Upper lobe of right lung (tissue), 1 donor: ENCODE measurements at places on chromosomes 11 and 22. TPM values are rescaled to one million over a fixed set of nuclear protein-coding genes. Genes with fewer than 3 reads are reported as not detected.

Gene PPME1
- total RNA-seq, result 32.0 TPM

Gene RASL10A
- total RNA-seq, result 0.72 TPM

Gene LMO1
- not detected for total RNA-seq

Gene PIWIL4
- total RNA-seq, result 2.9 TPM

Gene GGTLC2
- 6.5 TPM for total RNA-seq

Gene ANO9
- total RNA-seq, result 22.4 TPM

Gene TPBGL
- 0.64 TPM for total RNA-seq

Gene DRICH1
- 0.96 TPM for total RNA-seq

DNA sequence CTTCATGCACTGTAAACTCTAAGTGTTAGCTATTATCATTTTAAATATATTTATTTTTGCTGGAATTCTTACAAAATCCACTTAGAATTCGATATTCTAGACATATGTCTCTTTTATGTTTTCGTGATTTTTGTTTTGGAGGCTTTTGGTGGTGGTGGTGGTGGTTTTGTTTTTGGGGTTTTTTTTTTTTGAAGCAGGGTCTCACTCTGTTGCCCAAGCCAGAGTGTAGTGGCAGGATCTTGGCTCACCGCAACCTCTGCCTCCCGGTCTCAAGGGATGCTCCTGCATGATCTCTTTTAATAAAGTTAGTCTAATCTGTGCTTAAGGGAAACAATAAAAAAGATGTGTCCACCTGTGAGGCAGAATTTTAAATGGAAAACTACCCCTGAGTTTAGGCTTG lies 117.7 kb downstream of the MRTFA start:
- no peaks in the 10 kb centered on the region for H3K36me3 ChIP-seq
- H3K27me3 ChIP-seq, result no peaks in the 10 kb centered on the region
- no peak overlapping the region for H3K4me3 ChIP-seq
- no peak overlapping the region for H3K27ac ChIP-seq
- peaks cover 1% of the 10 kb centered on the region for H3K4me1 ChIP-seq

GRCh38 chr11:133835593-133836548 lies 9.4 kb downstream of the SPATA19 start:
- H3K4me1 ChIP-seq, result no peaks in the 10 kb centered on the region
- no peak overlapping the region for H3K4me3 ChIP-seq
- no peak overlapping the region for H3K27ac ChIP-seq

DNA sequence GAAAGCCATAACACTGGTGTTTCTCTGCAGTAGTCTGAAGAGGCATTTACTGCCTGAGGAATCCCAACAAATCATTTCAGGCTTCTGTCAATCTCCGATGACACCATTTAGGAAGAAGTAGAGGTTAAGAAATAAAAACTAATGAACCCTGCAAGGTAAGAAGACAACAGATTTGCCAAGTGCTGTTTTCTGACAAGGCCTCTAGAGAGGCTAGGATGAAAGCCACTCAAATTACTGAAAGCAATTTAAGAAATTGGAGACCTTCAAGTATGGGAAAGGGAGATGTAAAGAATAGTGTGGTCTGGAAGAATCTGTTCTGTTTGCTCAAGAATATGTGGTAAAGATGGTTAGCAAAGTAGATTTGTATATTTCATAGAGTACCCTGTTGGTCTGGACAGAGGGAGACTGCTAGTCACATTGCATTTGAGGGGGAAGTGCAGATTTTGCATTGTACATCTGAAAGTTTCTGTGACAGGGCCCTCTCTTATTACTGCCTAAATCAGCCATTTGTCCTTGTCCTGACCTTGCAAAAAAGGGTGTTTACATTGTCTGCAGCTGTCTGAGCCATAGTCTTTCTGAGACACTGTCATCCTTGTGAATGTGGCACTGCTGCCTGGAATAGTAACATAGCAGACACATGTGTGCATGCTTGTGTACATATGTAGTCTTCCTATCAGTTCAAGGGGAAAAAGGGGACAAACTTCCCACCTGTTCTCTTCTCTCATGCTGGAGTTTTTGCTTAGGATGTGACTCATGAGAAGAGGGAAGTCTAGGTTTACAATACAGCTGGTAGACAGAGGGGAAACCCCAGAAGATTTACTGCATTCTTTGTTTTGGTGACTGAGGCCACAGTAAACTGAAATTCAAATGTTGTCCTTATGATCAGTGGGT lies 640.2 kb upstream of the KIRREL3 start:
- no peaks in the 10 kb centered on the region for H3K36me3 ChIP-seq
- H3K27me3 ChIP-seq, result no peaks in the 10 kb centered on the region
- no peaks in the 10 kb centered on the region for H3K4me1 ChIP-seq
- H3K27ac ChIP-seq, result no peak overlapping the region
- no peak for DNase-seq

DNA sequence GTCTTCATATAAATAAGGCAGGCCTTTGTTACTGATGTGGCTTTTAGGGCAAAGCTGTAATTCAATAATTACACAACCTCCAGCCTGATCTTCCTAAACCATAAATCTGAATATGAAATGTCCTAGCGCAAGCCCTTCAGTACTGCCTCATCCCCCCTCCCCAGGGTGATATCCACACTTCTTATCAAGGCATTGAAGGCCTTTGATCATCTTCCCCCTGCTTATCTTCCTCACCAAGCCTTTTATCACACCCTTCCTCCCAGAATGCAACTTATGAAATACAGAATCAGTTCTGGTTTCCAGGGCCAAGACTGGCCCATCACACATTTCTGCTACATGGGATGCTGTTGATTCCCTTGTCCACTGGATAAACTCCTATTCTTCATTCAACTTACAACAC lies 12.1 kb downstream of the SPON1 start:
- no peak overlapping the region for H3K4me3 ChIP-seq
- DNase-seq, result no peak
- no peak overlapping the region for H3K27ac ChIP-seq
- no peaks in the 10 kb centered on the region for H3K27me3 ChIP-seq
- H3K4me1 ChIP-seq, result peaks cover 11% of the 10 kb centered on the region

DNA sequence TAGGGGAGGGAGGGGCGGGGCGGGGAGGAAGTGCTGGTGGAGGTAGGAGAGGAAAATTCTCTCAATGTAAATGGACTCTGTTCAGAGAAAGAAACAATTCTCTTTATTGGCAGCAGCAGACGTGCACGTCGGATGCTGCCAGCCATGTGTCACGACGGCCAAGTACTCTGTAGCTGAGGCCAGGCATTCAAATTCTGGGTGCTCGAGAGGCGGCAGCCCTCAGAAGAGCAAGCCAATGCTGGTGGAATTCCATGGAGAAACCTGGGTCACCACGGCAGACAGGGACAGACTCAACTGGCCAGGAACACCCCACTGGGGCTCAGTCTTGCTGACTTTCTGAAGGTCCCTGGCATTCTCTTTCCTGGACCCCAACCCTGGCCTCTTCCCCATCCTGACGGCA lies 90.8 kb downstream of the ABTB2 start:
- DNase-seq, result no peak
- no peaks in the 10 kb centered on the region for H3K36me3 ChIP-seq
- no peak overlapping the region for H3K4me3 ChIP-seq
- H3K4me1 ChIP-seq, result peaks cover 5% of the 10 kb centered on the region
- H3K27ac ChIP-seq, result no peak overlapping the region
- no peaks in the 10 kb centered on the region for H3K27me3 ChIP-seq

DNA sequence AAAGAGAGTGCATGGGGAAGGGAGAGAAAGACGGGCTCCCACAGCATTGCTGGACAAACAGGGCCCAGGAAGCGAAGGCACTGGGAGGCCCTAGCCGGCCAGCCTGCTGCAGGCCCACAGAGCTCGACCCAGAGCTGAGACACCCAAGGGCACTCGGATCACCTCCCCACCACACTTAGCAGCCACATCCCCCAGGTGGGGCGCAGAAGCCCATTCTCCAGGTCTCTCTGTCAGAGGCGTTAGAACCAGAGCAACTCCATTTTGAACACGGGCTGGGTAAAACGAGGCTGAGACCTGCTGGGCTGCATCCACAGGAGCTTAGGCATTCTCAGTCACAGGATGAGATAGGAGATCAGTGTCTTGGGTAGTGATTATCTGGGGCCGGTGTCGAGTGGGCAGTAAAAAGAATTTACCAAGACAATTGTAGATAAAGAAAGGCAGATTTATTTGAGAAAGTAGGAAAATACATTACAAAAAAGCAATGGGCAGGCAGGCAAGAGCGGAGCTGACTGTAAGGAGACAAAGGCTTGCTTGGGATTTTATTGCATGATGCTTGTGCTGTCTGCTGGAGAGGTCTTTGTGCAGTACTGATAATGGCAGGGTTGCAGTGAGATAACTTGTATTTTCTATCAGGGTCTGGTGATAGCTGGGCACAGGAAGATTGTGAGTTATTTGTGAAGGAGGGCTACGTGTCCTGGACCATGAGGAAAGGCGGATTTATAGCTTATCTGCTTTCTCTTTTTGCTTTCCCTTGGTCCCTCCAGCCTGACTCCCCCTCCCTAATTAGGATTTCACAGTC lies 13.4 kb upstream of the CAPN5 start:
- H3K4me3 ChIP-seq, result no peak overlapping the region
- no peaks in the 10 kb centered on the region for H3K27me3 ChIP-seq
- no peaks in the 10 kb centered on the region for H3K36me3 ChIP-seq
- no peak overlapping the region for H3K27ac ChIP-seq

- H3K36me3 ChIP-seq, result no peaks in the 10 kb centered on the region
- DNase-seq, result no peak
- H3K27me3 ChIP-seq, result no peaks in the 10 kb centered on the region
- H3K27ac ChIP-seq, result no peak overlapping the region
- no peak overlapping the region for H3K4me3 ChIP-seq
These were observed 247.3 kb downstream of the MN1 start for GRCh38 chr22:27554106-27554811.

- no peaks in the 10 kb centered on the region for H3K4me1 ChIP-seq
- DNase-seq, result no peak
- no peaks in the 10 kb centered on the region for H3K36me3 ChIP-seq
- no peak overlapping the region for H3K4me3 ChIP-seq
These were observed 137.5 kb upstream of the SYT13 start for GRCh38 chr11:45423475-45424120.

- H3K4me1 ChIP-seq, result peaks cover 19% of the 10 kb centered on the region
- peak overlapping the region; percentile 52 for H3K27ac ChIP-seq
- no peak overlapping the region for H3K4me3 ChIP-seq
- no peaks in the 10 kb centered on the region for H3K36me3 ChIP-seq
These were observed 45.0 kb upstream of the CRYBB3 start for GRCh38 chr22:25154667-25154999.

GRCh38 chr22:38733329-38733723 lies 22.5 kb downstream of the SUN2 start:
- H3K36me3 ChIP-seq, result peaks cover 70% of the 10 kb centered on the region
- H3K4me3 ChIP-seq, result no peak overlapping the region
- no peaks in the 10 kb centered on the region for H3K27me3 ChIP-seq
- peaks cover 14% of the 10 kb centered on the region for H3K4me1 ChIP-seq

- no peaks in the 10 kb centered on the region for H3K27me3 ChIP-seq
- H3K4me3 ChIP-seq, result no peak overlapping the region
- DNase-seq, result no peak
- H3K4me1 ChIP-seq, result no peaks in the 10 kb centered on the region
These were observed 351.8 kb downstream of the BUD13 start for GRCh38 chr11:116420770-116421528.

GRCh38 chr11:29879560-29879959 lies 137.3 kb downstream of the KCNA4 start:
- no peak overlapping the region for H3K4me3 ChIP-seq
- no peaks in the 10 kb centered on the region for H3K36me3 ChIP-seq
- DNase-seq, result no peak
- no peaks in the 10 kb centered on the region for H3K4me1 ChIP-seq
- no peaks in the 10 kb centered on the region for H3K27me3 ChIP-seq

DNA sequence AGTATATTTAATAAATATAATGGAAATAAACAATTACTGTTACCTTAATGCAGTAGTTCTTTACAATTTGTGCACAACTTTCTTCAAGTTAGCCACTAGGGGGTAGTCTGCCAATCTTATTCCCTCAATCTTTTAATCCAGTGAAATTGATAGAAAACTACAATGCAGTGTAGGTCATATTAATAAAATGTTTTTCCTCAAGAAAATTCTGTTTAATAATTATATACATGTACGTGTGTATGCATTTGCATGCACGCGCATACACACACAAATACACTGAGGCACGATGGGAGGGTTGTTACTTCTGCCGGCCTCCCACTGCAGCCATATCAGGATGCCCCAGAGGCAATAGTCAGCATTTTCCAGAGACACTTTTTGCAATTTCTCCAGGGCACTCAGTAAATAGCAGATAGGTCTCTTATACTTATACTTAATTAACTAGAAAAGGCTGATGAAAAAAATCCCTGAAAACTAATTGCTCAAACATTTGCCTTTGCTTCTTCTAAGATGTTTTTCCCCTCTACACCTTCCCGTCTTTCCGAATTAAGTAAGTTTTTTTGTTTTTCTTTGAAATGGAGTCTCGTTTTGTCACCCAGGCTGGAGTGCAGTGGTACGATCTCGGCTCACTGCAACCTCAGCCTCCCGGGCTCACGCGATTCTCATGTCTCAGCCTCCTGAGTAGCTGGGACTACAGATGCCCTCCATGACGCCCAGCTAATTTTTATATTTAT lies 3.1 kb downstream of the GAB2 start:
- H3K36me3 ChIP-seq, result no peaks in the 10 kb centered on the region
- H3K27ac ChIP-seq, result no peak overlapping the region
- no peak overlapping the region for H3K4me3 ChIP-seq
- no peak for DNase-seq
- peaks cover 29% of the 10 kb centered on the region for H3K4me1 ChIP-seq

DNA sequence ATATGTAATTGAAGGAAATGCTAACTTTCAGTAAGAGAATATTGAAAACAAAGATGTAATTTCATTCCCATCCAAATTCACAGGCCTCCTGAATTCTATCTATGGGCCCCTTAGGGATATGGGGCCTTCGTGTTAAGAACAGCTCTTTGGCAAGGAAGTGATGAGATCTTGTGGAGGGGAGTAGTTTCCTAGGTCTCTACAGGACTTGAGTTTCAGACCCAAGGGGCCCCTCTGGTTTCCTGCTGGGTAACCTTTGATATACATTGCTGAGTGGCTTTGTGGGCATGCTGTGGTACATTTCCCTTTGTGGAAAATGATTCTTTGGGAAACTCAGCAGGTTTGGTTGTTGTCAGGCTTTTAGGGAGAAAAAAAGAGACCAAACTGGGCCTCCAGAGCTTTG lies 6.2 kb downstream of the STIM1 start:
- peaks cover 74% of the 10 kb centered on the region for H3K4me1 ChIP-seq
- no peaks in the 10 kb centered on the region for H3K36me3 ChIP-seq
- no peaks in the 10 kb centered on the region for H3K27me3 ChIP-seq
- no peak overlapping the region for H3K27ac ChIP-seq

GRCh38 chr11:62501432-62501891 lies 45.1 kb downstream of the AHNAK start:
- peaks cover 26% of the 10 kb centered on the region for H3K4me1 ChIP-seq
- no peaks in the 10 kb centered on the region for H3K36me3 ChIP-seq
- H3K4me3 ChIP-seq, result no peak overlapping the region
- H3K27ac ChIP-seq, result no peak overlapping the region
- no peak for DNase-seq

GRCh38 chr11:69312453-69313404 lies 18.8 kb downstream of the MYEOV start:
- H3K27ac ChIP-seq, result peak overlapping the region; percentile 36
- peaks cover 24% of the 10 kb centered on the region for H3K4me1 ChIP-seq
- DNase-seq, result peak; percentile 60
- no peaks in the 10 kb centered on the region for H3K36me3 ChIP-seq
- no peak overlapping the region for H3K4me3 ChIP-seq

- no peaks in the 10 kb centered on the region for H3K4me1 ChIP-seq
- no peak overlapping the region for H3K4me3 ChIP-seq
- no peak overlapping the region for H3K27ac ChIP-seq
- no peaks in the 10 kb centered on the region for H3K36me3 ChIP-seq
- no peak for DNase-seq
- no peaks in the 10 kb centered on the region for H3K27me3 ChIP-seq
These were observed 11.3 kb upstream of the RHOD start for GRCh38 chr11:67045314-67045713.

- H3K4me3 ChIP-seq, result peak overlapping the region; percentile 67
- H3K36me3 ChIP-seq, result peaks cover 35% of the 10 kb centered on the region
- no peaks in the 10 kb centered on the region for H3K27me3 ChIP-seq
- H3K27ac ChIP-seq, result peak overlapping the region; percentile 93
- H3K4me1 ChIP-seq, result peaks cover 10% of the 10 kb centered on the region
- DNase-seq, result peak; percentile 92
These were observed 6.4 kb downstream of the SNU13 start for GRCh38 chr22:41682033-41682807.
